Epithelial cell of esophagus (primary cell): ENCODE measurements at places on chromosomes 5 and 9.

- DNase-seq: no peak
Measured at GRCh38 chr5:56244627-56245026, 11.5 kb upstream of the ANKRD55 start.

DNA sequence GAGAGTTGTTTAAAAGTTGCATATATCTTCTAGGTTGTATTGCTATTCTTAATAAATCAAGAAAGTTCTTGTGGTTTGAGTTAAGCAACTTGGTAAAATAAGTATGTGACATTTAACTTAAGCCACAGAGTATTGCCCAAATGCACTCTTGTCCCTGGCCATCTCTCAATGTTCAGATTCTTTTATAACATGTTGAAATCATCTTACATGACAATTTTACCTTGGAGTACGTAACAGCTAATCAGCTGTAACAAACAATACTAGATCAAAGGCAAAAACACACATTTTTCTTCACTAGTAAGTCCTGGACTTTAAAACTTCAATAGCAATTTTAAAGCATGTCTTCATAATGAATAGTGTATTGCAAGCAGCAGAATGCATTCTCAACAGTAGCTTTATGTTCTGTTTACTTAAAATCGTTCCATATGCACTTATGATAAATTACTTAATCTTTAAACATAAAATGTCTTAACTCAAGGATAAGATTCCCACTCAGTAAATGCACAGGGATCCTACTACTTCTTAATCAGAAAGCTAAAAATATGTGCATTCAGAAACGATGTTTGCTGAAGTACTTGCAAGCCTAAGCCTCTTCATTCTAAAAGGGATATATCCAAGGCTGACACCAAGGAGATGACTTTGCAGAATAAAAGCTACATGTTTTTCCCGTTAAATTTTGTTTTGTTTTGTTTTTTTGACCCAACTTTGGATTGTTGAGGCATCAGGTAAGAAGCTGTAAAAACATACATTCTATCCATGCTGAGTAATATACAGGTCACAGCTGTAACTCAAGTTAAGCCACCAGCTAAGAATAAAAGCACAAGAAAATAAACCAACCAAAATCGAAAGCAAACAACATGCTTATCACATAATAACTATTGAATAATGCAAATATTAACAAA is 86.1 kb upstream of the NFIB start:
- DNase-seq: no peak

- DNase-seq: peak; percentile 24
Measured at GRCh38 chr5:58454025-58454424, 5.9 kb downstream of the PLK2 start.

DNA sequence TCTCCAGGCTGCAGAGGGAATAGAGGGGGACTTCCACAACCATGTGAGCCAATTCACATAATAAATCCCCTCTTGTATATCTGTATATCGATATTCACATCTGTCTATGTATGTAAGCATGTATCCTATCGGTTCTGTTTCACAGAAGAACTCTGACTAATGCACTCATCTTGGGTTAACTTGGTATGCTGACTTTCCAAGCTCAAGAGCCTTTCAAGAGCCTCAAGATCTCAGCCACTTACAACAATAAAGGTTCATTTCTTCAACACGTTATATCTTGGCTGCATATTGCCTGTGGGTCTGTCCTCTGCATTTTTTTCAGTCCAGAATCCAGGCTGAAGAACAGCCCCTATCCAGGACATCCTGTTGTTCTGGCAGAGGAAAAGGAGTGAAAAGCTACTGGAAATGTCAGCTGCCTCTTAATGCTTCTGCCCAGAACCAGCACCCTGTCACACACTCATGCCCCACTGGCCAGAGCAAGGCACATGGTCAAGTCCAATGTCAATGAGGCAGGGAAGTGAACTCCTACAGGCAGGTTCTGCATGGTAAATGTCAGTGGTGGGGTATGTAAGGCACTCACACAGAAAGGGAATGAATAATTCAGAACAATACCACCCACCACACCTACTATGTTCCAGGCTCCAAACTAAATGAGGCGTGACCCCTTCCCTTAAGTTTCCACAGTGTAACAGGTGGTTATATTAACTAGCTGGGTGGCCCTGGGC is 91.6 kb upstream of the ICE1 start:
- DNase-seq: no peak

DNA sequence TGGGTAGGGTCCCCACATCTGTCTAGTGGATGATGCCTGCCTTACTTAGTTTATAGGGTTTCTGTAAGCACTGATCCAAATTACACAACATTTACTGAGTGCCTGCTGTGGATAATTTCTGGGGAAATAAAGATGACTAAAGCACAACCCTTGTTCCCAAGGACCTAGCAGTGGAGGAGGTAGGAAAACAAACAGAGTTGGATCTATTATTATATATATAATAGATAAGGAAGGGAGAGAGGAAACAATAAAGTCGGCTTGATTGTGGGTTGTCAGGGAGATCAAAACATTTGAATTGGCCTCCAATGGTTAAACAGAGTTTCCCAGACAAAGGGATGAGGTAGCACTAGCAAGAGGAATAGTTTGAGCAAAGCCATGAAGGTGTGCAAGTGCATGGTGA is 14.0 kb downstream of the IL33 start:
- no peak for DNase-seq

- peak; percentile 99 for DNase-seq
Measured at GRCh38 chr9:107243742-107244141, 39.3 kb upstream of the RAD23B start.

DNA sequence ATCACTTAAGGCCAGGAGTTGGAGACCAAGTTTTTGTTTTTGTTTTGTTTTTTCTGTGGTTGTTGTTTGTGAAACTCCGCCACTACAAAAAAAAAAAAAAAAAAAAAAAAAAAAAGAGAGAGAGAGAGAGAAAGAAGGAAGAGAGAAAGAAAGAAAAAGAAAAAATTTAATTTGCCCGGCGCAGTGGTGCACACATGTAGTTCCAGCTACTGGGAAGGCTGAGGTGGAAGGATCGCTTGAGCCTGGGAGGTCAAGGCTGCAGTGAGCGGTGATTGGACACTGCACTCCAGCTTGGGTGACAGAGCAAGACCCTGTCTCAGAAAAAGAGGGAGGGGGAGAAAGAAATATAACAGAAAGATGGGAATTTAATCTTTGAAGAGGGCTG is 902 bp downstream of the THG1L start:
- no peak for DNase-seq

DNA sequence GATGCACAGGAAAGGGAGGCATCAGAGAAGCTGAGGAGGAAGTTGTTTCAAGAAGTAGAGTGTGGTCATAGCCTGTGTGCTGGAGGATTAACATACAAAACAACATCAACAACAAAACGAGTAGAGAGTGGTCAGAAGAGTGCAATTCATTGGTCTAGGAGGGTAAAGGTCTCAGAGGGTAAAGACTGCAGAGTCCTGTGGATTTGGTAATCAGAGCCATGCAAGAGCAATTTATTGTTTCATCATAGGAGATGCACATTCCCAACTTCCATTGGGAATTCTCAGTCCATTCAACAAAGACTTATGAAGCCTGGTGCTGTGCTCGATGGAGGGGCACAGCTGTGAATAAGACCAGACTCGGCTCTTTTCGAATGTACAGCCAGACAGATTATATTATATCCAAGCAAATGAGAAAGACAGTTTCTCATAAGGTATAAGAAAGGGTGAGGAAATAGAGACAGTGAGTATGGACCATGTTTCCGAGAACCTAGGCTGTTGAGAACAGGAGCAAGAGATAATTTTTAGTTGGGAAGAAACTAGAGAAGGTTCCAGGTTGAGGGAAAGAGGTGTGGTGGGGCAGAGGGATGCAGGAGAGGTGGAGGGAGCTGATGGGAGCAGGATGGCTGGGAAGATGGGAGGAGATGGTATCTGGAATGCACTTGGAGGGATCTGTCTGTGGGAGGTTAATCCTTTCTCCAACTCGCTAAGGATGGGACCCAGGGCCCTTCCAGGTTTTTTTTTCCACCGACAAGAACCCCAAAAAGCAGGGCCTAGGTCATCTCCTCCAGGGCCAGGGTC is 7.9 kb upstream of the MYORG start:
- no peak for DNase-seq

- no peak for DNase-seq
Measured at GRCh38 chr9:98834386-98834785, 26.9 kb downstream of the GALNT12 start.

- no peak for DNase-seq
Measured at GRCh38 chr9:4691795-4692194, 12.4 kb downstream of the CDC37L1 start.

DNA sequence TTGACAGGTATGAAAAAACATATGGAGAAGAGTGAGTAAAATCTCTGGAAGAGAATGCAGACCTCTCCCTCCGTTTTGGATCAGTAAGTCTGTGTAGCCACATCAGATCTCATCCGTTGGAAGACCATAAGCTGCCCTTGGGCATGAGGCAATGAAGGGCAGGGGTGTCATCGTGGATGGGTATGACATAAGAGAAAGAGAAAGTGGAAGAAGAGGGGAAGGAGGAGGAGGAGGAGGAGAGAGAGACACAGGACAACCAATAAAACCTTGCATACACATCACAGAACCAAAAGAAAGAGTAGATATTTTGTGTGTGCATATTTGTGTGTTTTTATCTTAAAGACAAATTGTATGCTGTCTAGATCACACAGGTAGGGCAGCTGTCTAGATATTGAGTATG is 50.7 kb downstream of the PRRC1 start:
- DNase-seq: no peak

DNA sequence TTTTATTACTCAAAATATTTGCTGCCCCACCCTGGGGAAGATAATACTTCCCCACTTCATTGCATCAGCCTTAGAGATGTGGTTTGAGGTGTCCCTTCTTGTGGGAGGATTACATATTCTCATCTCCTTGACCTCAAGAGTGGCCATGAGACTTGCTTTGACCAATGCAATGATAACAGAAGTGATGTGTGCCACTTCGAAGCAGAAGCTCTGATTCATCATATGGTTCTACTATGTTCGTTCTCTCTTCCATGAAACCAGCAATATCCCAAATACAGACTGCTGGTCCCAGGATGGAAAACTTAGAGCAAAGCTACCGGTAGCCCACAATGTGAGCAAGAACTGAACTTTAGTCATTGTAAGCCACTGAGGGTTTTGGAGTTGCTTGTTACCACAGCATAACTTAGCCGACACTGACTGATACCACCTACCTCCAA is 92.0 kb downstream of the THBS4 start:
- no peak for DNase-seq

DNA sequence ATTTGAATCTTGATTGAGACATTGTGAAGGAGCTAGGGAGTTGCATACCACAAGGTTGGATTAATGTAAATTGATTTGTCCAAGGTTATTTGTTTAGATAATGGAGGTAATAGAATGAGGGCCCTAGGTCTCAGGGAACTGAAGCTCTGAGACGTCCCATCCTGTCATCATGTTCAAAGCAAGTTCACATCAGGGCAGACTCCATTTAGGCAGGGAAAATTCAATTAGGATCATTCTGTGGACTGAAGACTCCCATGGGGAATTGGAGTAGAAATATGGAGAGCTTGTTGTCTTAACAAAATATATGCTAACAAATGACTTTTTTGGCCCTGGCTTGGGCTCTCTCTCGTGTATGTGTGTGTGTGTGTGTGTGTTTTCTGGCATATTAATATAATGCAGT is 722.0 kb upstream of the ADAMTS16 start:
- no peak for DNase-seq

DNA sequence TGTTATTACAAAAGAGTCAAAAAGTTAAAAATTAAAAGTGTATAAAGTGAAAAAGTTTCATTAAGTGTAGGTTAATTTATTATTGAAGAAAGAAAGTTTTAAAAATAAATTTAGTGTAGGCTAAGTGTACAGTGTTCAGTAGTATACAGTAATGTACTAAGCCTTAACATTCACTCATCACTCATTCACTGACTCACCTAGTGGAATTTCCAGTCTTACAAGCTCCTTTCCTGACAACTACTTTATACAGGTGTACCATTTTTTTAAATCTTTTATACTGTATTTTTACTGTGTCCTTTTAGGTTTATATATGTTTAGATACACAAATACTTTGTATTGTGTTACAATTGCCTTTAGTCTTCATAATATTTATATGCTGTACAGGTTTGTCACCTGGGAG is 530.2 kb upstream of the FAM174A start:
- peak; percentile 92 for DNase-seq

DNA sequence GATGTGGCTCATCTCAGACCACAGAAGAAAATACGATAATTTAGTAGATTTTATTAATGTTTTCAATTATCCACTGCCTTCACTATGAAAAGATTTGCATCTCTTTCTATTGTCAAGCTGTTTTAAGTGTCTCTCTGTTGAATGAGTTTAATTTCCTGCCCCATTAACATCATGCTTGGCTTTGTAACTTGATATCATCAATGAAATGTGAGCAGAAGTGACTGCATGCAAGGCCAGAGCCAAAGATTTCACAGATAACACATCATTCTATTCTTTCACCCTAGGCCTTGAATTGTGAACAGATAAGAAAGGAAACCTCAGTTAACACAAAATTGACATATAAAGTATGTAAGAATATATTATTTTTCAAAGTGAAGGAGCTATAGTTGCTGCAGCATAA is 986.4 kb upstream of the CDH18 start:
- DNase-seq: no peak

DNA sequence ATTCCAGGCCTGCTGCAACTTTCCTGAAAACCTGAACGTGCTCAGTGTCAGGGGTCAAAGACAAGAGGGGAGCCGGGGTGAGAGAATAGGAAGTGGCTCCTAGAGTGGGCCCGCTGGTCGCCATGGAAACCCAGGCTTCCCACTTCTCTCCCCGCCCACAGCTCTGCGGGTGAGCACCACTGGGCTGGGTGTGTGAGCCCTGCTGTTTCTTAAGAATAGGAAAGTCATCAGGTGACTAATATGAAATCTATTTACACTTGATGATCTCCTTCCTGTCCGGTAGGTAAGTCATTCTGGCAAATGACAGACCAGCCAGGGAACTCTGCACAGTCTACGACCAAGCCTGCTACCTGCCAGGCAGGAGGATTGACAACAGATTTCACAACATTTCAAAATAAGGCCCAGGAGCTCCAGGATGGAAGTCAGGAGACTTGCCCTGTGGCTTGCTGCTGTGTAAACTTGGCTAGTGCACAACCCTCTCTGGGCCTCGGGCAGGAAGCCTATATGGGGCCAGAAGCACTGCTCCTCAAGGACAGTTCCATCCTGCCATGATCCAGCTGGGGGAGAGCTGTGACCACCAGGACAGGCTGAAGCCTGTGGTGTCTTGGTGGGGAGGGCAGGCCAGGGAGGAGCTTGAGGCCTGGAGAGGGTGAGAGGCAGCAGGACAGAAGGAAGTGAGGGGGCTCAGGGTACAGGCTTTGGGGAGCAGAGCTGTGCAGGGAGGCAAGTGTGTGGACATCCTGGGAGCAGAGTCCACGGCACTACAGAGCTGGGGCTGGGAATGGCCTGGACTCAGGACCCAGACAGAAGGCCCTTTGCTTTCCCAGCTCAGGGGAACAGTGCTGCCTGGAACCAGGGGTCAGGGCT is 60.6 kb downstream of the SHB start:
- DNase-seq: peak; percentile 97

- no peak for DNase-seq
Measured at GRCh38 chr9:18255747-18256146, 218.2 kb upstream of the ADAMTSL1 start.

- no peak for DNase-seq
Measured at GRCh38 chr5:113039934-113040285, 63.3 kb downstream of the DCP2 start.

- DNase-seq: no peak
Measured at GRCh38 chr9:124710766-124711165, 60.3 kb downstream of the NR6A1 start.
